ENCODE measurements at places on chromosomes 2 and 18. TPM values are rescaled to one million over a fixed set of nuclear protein-coding genes. Genes with fewer than 3 reads are reported as not detected.

Gene RNF125
- 0.15 TPM for total RNA-seq

Gene LRATD1
- 3.8 TPM for total RNA-seq

Gene IL1B
- total RNA-seq, result 1.4 TPM

Gene CD207
- total RNA-seq, result not detected

Gene ITPRID2
- total RNA-seq, result 419 TPM

Gene GRHL1
- 10.6 TPM for total RNA-seq

Gene MROH2A
- 2.9 TPM for total RNA-seq

Gene SATB2
- total RNA-seq, result 7.8 TPM

Gene UGT1A3
- 67.1 TPM for total RNA-seq

Gene DNER
- total RNA-seq, result 0.28 TPM

Gene POTEI
- total RNA-seq, result not detected

Gene IL1RL1
- 0.55 TPM for total RNA-seq

Gene NOSTRIN
- total RNA-seq, result 0.68 TPM

Gene CCDC148
- 1.8 TPM for total RNA-seq

Gene BCS1L
- total RNA-seq, result 36.0 TPM

Gene ABCB11
- total RNA-seq, result not detected

Gene SMYD5
- 28.3 TPM for total RNA-seq

Gene CBLN2
- not detected for total RNA-seq

Gene MBD5
- 35.1 TPM for total RNA-seq

Gene RESP18
- not detected for total RNA-seq

Gene RIT2
- not detected for total RNA-seq

Gene CD8B2
- total RNA-seq, result not detected

Gene IGFBP2
- total RNA-seq, result 133 TPM

Gene C2orf66
- total RNA-seq, result not detected

Gene ANKRD23
- total RNA-seq, result 8.9 TPM

Gene SPP2
- total RNA-seq, result not detected

Gene MEP1B
- not detected for total RNA-seq

Gene TCF7L1
- 2.3 TPM for total RNA-seq

Gene EEF1B2
- total RNA-seq, result 328 TPM

Gene VAMP8
- total RNA-seq, result 124 TPM

Gene GPR148
- not detected for total RNA-seq

Gene CYP26B1
- total RNA-seq, result 0.55 TPM

Gene REG3G
- total RNA-seq, result not detected

Gene SCYGR4
- not detected for total RNA-seq

Gene FAM124B
- total RNA-seq, result 0.60 TPM

Gene OTX1
- 7.0 TPM for total RNA-seq

Gene DCAF17
- total RNA-seq, result 22.1 TPM

Gene ANKRD30B
- not detected for total RNA-seq

Gene VWC2L
- total RNA-seq, result not detected

Gene TXNDC2
- 0.11 TPM for total RNA-seq

Measured in PC-9 (cell line).